Putamen (tissue), 1 donor: ENCODE measurements at places on chromosomes 5 and 9.

DNA sequence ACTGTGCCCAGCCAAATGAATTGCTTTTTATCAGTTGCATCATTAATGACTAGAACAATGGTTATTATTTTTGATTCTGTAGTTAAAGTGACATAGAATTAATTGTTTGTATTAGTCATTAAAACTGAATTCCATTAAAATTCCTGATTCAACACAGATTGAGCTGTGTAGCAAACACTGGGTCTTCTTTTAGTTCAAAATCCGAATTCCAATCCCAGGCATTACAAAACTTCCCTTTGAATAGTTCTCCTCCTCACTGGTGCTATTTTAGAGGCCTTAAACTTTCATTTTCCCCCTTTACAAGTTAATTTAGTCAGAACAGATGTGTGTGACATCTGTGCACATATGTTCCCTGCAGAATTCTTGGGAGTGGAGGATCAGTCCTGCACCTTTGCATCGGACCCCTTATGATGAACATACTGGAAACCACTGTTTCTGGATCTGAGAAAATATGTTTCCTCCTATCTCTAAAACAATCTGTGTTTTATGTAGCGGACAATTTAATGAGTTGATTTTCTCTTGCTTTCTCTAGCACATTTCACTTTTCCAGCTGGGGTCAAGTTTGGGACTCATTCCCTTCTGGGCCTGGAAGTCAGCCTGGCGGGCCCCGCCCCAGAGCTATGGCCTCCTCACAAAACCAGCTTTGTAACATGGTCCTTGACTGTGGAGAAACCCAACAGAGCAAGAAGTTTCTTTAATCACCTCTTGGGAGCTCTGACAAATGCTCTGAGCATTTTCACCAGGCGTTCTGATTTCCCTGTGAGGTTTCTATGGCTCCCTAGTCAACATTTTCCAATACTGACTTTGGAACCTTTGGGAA is 87.9 kb upstream of the MAMDC2 start:
- no peak for DNase-seq

DNA sequence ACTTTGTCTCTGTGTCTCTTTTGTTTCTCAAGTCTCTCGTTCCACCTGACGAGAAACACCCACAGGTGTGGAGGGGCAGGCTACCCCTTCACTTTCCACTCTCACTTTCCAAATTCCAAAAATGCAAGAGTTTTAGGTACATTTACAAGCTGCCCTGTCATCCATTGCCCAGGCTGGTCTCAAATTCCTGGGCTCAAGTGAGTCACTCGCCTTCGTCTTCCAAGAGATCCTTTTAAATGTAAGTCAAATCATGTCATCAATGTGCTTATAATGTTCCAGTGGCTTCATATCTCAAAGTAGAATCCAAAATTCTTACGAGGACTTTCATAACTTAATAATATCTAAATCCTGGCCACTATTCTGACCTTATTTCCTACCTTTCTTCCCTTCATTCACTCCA is 20.4 kb upstream of the UGCG start:
- no peak for DNase-seq

DNA sequence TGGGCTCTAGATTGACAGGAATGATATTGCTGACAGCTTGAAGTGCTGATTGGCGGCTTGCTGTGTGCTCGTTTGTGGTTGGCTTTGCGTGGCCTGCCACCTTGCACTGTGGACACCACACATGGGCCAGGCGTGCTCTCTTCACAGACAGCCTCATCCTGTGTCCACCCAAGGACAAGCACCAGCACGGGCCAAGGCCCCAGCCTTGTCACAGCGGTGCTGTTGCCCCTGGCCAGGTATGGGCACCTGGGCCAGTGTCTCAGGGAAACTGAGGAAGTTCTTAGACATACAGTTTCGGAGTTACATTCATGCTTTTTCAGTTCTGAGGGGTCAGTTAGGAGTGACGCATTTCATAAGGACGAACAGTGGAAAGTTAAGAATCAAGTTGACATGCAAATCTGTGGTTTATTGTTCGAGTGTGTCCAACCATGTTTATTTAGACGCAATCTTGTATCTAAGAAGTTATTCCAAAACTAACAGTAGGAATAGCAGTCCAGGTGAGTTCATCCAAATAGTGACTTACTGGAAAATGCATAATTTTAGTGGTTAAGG is 125.9 kb downstream of the EHMT1 start:
- no peak for DNase-seq

- DNase-seq = no peak
Measured at GRCh38 chr5:65967288-65968066, 41.1 kb downstream of the ERBIN start.

GRCh38 chr5:124736082-124736804 is 10.2 kb downstream of the ZNF608 start:
- DNase-seq = no peak

- no peak for DNase-seq
Measured at GRCh38 chr5:74054641-74055421, 428.8 kb downstream of the ARHGEF28 start.
